Natural killer cell treated with Interleukin-12 subunit alpha and Interleukin-12 subunit beta and Interleukin-15 and Interleukin-18, amount 100 ng/mL, for 72 hours (primary cell): ENCODE measurements at places on chromosomes 1 and 21. TPM values are rescaled to one million over a fixed set of nuclear protein-coding genes. Genes with fewer than 3 reads are reported as not detected.

The TMEM200B gene
- not detected for total RNA-seq

GRCh38 chr21:41411449-41412089, 14.5 kb upstream of the MX1 start:
- H3K4me1 ChIP-seq: no peaks in the 10 kb centered on the region
- peaks cover 21% of the 10 kb centered on the region for H3K36me3 ChIP-seq
- H3K27me3 ChIP-seq: peaks cover 20% of the 10 kb centered on the region
- no peak for DNase-seq
- no peak overlapping the region for H3K4me3 ChIP-seq
- no peak overlapping the region for H3K27ac ChIP-seq

- H3K4me3 ChIP-seq: no peak overlapping the region
- DNase-seq: peak; percentile 29
- no peaks in the 10 kb centered on the region for H3K27me3 ChIP-seq
- H3K27ac ChIP-seq: no peak overlapping the region
- H3K36me3 ChIP-seq: peaks cover 6% of the 10 kb centered on the region
Observed at GRCh38 chr21:45276596-45276995, 11.1 kb downstream of the POFUT2 start.

DNA sequence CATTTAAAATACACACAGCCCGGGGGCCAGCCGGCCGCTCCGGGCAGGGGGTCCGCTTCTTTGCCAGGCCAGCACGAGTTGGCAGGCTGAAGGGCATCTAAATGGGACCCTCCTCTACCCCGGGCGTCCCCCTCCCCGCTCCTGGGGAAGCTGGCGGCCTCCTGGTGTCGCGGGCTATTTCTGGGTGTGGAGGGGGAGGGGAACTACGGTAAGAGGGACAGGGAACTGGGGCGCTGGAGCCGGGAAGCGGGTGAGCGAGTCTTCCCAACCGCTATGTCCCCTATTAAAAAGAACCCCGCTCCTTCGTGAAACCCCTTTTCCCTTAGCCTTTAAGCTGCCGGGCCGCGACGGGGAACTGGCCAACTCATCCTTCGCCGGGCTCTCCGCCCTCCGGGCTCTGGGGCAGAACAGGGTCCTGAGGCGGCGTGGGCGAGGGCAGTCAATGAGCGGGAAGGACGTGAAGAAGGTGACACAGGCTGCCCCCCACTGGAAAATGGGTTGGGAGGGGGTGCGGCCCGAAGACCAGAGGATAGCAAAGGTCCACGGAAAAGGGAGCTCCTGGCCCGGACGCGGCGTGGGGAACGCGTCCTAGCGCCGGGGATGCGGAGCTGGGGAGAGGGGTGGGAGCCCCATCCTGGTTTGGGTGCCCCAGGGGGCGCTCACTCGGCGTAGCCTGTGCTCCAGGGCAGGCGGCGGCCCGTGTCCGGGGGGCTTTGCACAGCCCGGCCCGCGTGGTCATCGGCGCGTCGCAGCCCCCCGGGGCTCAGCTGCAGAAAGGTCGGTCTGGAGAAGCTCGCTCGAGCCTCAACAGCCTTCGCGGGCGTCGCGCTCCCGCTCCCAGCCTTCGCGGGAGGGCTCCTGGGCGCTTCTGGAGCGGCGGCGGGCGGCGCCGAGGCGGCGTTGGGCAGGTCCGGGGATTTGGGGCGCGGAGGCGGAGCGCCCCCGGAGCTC, 544 bp downstream of the PPM1J start:
- H3K4me3 ChIP-seq: peak overlapping the region; percentile 84
- peaks cover 9% of the 10 kb centered on the region for H3K27me3 ChIP-seq
- H3K27ac ChIP-seq: no peak overlapping the region
- no peaks in the 10 kb centered on the region for H3K36me3 ChIP-seq

- H3K27ac ChIP-seq: no peak overlapping the region
- no peak for DNase-seq
Observed at GRCh38 chr21:26965907-26966581, 844 bp downstream of the ADAMTS5 start.

The PRUNE1 gene
- 13.1 TPM for total RNA-seq

- no peak overlapping the region for H3K4me3 ChIP-seq
- no peaks in the 10 kb centered on the region for H3K27me3 ChIP-seq
- H3K36me3 ChIP-seq: peaks cover 9% of the 10 kb centered on the region
- H3K4me1 ChIP-seq: no peaks in the 10 kb centered on the region
- no peak for DNase-seq
Observed at GRCh38 chr1:111769517-111770146, 13.9 kb downstream of the DDX20 start.

- no peaks in the 10 kb centered on the region for H3K4me1 ChIP-seq
- no peaks in the 10 kb centered on the region for H3K36me3 ChIP-seq
- no peak overlapping the region for H3K27ac ChIP-seq
- DNase-seq: no peak
- peaks cover 3% of the 10 kb centered on the region for H3K27me3 ChIP-seq
Observed at GRCh38 chr1:77882411-77882810, 6.0 kb upstream of the NEXN start.

DNA sequence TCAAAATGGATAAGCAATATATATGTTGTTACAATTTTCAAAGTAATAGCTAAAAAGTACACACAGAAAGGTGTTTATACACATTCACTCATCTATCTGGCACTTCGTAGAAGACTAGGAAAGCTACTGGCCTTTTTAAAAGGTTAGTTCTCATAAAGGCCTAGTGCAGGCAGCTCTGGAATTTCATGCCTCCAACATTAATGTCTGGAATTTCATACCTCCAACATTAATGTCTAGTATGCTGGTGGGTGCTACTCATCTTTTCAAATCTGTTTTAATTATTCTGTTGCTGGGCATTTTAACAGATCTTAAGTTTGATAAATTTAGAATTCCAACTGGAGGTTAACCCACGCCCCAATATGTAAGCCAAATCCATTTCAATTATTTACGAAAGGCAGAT, 124.2 kb downstream of the AKT3 start:
- H3K27ac ChIP-seq: no peak overlapping the region
- no peak overlapping the region for H3K4me3 ChIP-seq
- no peaks in the 10 kb centered on the region for H3K27me3 ChIP-seq
- H3K36me3 ChIP-seq: peaks cover 13% of the 10 kb centered on the region
- no peak for DNase-seq
- peaks cover 38% of the 10 kb centered on the region for H3K4me1 ChIP-seq

The BMP8B gene
- 0.84 TPM for total RNA-seq

DNA sequence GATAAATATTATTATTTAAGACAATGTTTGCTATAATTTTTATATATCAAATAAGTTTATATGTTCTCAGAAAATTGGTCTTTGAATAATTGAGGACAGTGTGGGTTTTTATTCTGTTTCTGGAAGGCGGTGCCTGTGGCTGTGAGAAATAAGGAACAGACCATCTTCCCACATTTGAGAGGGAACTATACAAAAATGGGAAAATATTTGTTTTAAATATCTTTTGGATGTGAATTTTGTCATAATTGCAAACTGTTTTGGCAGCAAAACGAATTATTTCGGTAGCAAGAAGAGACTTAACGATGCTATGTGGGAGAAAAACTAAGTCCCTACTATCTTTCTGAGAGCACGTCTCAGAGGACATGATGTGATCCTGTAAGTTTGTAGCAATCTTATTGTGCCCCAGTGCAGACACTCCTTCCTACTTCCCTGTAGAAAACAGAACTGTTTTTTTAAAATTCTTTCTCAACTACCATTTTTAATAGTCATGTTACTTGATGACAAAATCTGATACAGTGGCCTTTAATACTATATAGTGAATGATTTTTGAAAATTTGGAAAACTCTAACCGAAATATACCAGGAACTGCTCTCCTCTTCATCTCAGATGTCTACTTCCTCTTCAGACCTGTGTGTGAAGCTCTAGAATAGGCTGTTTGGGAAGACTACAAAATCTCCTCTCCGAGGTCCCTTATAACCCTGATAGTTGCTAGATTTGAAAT, 25.4 kb downstream of the PTPRC start:
- peak overlapping the region; percentile 70 for H3K4me3 ChIP-seq
- DNase-seq: no peak
- H3K27me3 ChIP-seq: no peaks in the 10 kb centered on the region
- H3K36me3 ChIP-seq: peaks cover 27% of the 10 kb centered on the region
- peak overlapping the region; percentile 90 for H3K27ac ChIP-seq

DNA sequence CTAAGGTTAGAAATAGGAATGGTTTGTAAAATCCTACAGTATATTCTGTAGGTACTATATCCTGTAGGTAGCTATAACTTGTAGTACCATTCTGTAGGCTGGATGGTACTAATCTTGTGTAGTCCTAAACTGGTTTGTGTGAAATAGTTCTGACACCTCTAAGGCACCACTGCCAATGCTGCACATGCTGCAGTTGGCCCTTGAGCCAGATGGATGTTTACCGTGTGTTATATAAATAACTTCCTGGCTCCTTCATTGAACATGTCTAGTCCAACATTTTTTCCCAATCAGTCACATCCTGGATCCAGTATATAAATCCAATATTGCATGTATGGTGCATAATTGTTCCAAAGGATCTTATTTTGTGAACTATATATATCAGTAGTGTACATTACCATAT, 89.5 kb upstream of the GNG4 start:
- H3K36me3 ChIP-seq: peaks cover 27% of the 10 kb centered on the region
- H3K4me3 ChIP-seq: no peak overlapping the region
- no peak overlapping the region for H3K27ac ChIP-seq
- H3K27me3 ChIP-seq: no peaks in the 10 kb centered on the region
- DNase-seq: no peak

DNA sequence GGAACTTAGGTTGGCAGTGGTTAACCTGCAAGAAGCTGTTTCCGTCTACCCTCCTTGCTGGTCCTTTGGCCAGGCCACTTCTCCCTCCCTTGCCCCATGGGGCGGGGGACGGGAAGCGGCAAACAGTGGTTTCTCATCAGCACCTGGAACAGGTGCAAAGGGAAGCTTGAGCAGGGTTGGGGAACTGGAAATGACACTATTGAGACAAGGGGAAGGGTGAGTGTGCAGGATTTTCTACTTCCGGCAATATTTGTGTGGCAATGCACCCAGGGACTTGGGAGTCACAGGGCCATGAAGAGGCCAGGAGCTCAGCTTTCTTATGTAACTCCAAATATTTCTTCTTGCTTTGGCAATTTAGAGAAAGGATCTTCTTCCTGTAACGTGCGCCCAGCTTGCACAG, 29.0 kb upstream of the SARS1 start:
- no peaks in the 10 kb centered on the region for H3K4me1 ChIP-seq
- no peak for DNase-seq
- H3K4me3 ChIP-seq: no peak overlapping the region
- H3K27me3 ChIP-seq: peaks cover 11% of the 10 kb centered on the region
- H3K36me3 ChIP-seq: no peaks in the 10 kb centered on the region

The PINK1 gene
- 4.7 TPM for total RNA-seq

GRCh38 chr1:33222381-33222780, 33.9 kb upstream of the ZNF362 start:
- no peak for DNase-seq
- H3K27ac ChIP-seq: no peak overlapping the region
- no peak overlapping the region for H3K4me3 ChIP-seq
- peaks cover 5% of the 10 kb centered on the region for H3K4me1 ChIP-seq
- H3K36me3 ChIP-seq: peaks cover 19% of the 10 kb centered on the region

DNA sequence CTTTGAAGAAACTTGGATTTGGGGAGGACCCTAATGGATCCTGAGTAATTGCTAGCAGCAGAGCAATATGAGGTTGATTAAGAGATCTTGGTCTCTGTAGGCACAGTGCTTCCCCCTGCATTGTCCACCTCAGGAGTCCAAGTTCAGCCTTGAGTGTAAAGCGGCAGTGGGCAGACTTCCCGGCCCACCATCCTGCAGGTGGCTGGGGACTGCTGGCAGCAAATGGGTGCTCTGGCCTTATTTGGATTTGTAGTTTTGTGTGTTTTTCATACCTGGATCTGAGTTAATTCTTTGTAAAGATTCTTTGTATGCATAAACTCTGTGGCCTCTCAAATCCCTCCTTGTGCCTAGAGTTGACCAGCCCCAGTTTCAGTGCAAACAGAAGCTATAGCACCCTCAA, 7.6 kb downstream of the BARHL2 start:
- H3K27ac ChIP-seq: no peak overlapping the region
- DNase-seq: no peak

GRCh38 chr1:160708801-160709200, 2.8 kb downstream of the CD48 start:
- no peak overlapping the region for H3K4me3 ChIP-seq
- DNase-seq: no peak
- H3K27ac ChIP-seq: no peak overlapping the region
- H3K4me1 ChIP-seq: peaks cover 42% of the 10 kb centered on the region

GRCh38 chr1:57357462-57357861, 66.4 kb downstream of the DAB1 start:
- no peak for DNase-seq
- H3K36me3 ChIP-seq: peaks cover 9% of the 10 kb centered on the region
- peaks cover 38% of the 10 kb centered on the region for H3K27me3 ChIP-seq
- H3K27ac ChIP-seq: no peak overlapping the region
- no peak overlapping the region for H3K4me3 ChIP-seq
- no peaks in the 10 kb centered on the region for H3K4me1 ChIP-seq

DNA sequence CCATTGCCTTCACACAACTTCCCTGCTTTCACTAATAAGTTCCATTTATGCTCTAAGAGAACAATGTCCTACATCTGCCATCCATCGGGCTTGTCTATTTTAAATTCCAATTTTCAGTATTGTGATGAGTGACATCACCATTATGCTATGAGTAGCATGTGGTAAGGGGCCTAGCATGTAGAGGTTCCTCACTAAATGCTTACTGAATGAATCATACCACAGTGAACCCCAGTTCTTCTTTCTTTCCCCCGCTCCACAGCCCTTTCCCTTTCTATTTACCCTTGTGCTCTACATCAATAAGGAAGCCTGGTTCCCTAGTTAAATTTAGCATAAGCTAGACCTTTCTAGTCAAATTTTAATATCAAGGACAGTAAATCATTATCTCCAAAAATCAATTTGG, 195.0 kb upstream of the RGS18 start:
- DNase-seq: no peak
- no peaks in the 10 kb centered on the region for H3K27me3 ChIP-seq
- no peak overlapping the region for H3K27ac ChIP-seq
- H3K4me3 ChIP-seq: no peak overlapping the region

The MNDA gene
- total RNA-seq: not detected

GRCh38 chr21:36661511-36662309, 37.2 kb upstream of the SIM2 start:
- H3K36me3 ChIP-seq: no peaks in the 10 kb centered on the region
- no peak overlapping the region for H3K4me3 ChIP-seq
- H3K4me1 ChIP-seq: no peaks in the 10 kb centered on the region
- H3K27me3 ChIP-seq: peaks cover 36% of the 10 kb centered on the region

GRCh38 chr1:206921772-206922265, at the start of gene FCMR:
Gene FCMR (minus strand): TSS chr1:206921941. CDS start chr1:206921854, 87 bp downstream.
- no peak within 1 kb of the TSS for H3K4me3 ChIP-seq
- DNase-seq: peak; percentile 74
- no peaks in the 10 kb centered on the region for H3K36me3 ChIP-seq
- peaks cover 37% of the 10 kb centered on the region for H3K4me1 ChIP-seq
- H3K27me3 ChIP-seq: no peaks in the 10 kb centered on the region
- no peak within 1 kb of the TSS for H3K27ac ChIP-seq

- H3K27ac ChIP-seq: no peak overlapping the region
- no peaks in the 10 kb centered on the region for H3K4me1 ChIP-seq
Observed at GRCh38 chr1:203450001-203450400, 25.6 kb upstream of the PRELP start.

The PADI1 gene
- not detected for total RNA-seq
